HT1080 (cell line): ENCODE measurements at places on chromosomes 3 and 15. TPM values are rescaled to one million over a fixed set of nuclear protein-coding genes. Genes with fewer than 3 reads are reported as not detected.

DNA sequence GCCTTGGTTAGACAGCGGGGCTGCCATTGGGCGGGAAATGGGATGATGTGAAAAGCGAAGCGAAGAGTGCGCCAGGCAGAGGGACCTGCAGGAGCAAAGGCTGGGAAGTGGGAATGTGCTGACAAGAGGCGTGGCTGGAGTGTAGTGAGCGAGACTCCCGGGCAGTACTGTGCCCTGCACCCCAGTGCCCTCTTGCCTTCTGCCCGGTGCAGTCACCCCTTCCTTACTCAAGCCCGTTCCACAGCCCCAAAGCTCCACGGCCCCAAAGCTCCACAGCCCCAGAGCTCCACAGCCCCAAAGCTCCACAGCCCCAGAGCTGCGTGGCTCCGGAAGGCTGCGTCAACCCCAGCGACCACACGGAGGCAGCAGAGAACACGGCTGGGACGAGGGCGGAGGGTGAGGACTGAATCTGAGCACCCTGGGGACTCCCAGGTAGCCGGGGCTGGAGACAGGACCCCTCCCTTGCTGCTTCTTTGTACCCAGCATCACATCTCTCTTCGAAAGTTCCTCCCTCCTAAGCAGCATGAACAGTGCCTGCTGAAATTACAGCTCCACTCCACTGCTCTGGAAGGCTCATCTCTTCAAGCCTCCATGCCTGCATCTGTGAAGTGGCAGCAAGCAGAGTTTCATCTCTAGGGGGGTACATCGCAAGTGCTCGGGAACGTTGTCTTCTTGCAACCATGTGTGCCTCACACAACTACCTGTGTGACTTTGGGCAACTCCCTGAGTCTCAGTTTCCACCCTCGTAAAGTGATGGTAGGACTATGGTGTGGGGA, 108.9 kb downstream of the FBLN2 start:
- DNase-seq, result peak; percentile 35

GRCh38 chr3:36969540-36970432, 23.1 kb downstream of the EPM2AIP1 start:
- DNase-seq, result peak; percentile 81

DNA sequence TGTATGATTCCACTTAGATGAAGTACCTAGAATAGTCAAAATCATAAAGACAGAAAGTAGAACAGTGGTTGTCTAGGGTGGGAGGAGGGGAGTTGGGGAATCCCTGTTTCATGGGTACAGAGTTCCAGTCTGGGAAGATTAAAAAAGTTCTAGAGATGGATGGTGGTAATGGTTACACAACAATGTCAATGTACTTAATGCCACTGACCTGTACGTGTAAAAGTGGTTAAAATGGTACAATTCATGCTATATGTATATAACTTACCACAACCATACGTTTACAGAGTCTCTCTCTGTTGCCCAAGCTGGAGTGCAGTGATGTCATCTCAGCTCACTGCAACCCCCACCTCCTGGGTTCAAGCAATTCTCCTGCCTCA, 6.5 kb downstream of the SFMBT1 start:
- no peak for DNase-seq

DNA sequence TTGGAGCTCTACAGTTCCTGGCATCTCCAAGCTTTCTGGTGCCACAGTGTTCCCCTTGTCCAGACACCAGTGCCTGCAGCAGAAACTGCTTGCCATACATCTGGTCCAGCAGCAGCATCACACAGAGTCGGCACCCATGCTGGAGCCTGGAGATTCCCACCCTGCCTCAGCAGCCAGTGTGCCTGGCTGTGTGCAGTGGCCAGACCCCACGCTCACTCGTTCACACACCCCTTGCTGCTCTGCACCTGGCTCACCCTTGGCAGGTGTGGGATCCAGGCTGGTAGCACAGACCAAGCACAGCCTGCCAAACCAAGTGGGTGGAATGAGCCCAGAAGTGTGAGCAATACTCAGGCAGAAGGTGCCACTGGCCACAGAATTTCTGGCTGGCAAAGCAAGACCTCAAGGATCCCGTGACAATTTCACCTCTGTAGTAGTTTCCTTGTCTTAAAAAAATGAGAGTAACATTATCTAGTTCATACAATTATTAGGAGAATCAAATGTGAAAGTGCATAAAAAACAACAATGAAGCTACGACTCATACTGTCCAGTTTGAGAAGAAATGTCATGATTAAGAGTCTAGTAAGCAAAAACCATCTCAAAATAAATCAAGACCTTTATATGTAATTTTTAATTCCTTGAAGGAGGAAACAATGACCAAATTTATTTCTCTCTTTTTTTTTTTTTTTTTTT, 22.9 kb upstream of the ZBED2 start:
- DNase-seq, result no peak

- no peak for DNase-seq
Observed at GRCh38 chr15:53401503-53401902, 358.0 kb downstream of the WDR72 start.

- DNase-seq, result no peak
Observed at GRCh38 chr3:49641921-49642707, 32.0 kb upstream of the APEH start.

DNA sequence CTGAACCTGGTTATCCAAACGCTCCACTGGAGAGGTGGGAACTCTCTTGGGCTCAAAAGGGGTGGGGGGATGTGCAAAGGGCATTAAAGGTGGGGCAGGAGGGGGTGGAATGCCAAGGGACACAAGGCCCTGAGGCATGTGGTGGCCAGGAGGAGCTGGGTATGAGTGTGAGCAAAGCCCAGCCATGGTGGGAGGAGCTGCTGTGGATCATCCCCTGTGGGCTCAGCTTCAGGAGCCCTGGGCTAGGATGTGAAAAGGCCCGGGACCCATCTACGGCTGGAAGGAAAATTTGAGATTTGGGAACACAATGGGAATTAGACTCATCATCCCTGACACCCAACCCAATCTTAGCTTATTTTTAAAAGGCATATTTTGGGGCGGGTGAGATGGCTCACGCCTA, 33.3 kb downstream of the MGLL start:
- no peak for DNase-seq

- no peak for DNase-seq
Observed at GRCh38 chr3:123291404-123291803, 89.7 kb downstream of the SEC22A start.

- peak; percentile 36 for DNase-seq
Observed at GRCh38 chr3:17491601-17492000, 250.8 kb downstream of the TBC1D5 start.

- DNase-seq, result no peak
Observed at GRCh38 chr15:48242535-48242934, 36.4 kb downstream of the SLC12A1 start.

DNA sequence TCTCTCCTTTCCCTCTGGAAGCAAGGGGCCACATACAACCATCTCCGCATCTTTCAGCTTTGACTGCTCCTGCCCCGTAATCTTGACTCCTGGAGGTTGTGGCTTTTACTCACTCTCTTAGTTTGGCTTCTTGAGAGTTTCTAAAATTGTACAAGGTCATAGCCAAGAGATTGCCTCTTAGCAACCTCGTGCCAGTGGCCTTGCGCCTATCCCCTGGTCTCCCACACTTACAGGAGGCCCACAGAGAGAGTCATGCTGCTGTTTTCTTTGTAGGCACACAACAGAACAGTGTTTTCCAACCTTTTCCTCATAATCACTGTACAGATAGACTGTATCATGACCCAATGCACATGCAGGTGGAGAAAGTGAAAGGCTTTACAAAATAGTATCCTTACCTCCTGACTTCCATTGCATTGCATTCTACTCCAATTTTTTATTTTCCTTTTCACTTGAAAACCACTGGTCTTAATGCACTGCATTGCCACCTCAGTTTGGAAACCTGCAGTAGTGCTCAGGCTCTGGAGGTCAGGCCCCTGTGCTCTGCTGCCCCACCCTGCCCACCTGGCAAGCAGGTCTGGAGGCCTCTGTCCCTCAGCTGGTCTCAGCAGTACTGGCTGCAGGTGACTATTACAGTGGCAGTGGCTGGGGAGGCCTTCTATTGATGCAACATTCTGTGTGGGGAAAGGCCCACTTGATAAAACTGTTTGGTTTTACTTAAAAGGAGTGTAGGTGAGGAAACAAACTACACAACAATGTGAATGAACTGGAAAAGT, 156.2 kb downstream of the DNAJB8 start:
- no peak for DNase-seq

DNA sequence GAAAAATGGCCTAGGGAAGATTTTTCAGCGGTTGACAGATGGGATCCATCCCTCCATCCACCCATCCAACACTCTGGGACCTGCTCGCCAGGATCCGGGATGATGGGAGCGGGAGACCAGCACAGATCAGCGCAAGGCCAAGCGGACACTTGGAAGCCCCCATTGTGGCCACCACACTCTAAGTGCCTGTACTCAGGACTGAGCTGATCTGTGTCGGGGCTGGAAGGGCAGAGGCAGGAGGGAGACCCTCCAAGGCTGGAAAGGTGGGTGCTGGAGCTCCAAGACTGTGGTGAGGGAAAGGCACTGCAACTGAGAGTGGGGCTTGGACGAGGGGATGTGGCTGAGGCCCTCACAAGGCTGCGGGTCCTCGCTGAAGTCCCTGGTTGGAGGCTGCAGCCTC, 91.8 kb upstream of the TRPM1 start:
- no peak for DNase-seq

- no peak for DNase-seq
Observed at GRCh38 chr3:148730676-148731075, 33.0 kb downstream of the AGTR1 start.

GRCh38 chr3:120404876-120405275, 45.9 kb downstream of the FSTL1 start:
- DNase-seq, result no peak

- no peak for DNase-seq
Observed at GRCh38 chr15:60004846-60005351, 788 bp downstream of the FOXB1 start.

DNA sequence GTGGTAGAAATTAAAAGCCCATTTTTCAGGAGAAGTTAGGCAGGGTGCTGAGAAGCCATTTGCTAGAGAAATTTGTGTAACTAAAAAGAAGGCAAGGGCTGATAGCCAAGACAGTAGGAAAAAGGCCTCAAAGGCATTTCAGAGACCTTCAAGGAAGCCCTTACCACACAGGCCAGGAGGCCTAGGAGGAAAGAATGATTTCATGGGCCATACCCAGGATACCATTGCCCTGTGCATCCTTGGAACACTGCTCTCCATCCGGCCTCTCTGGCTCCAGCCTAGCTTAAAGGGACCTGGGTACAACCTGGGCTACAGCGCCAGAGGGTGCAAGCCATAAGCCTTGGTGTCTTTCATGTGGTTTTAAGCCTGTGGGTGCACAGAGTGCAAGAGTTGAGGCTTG, 193.6 kb upstream of the GRM7 start:
- no peak for DNase-seq

DNA sequence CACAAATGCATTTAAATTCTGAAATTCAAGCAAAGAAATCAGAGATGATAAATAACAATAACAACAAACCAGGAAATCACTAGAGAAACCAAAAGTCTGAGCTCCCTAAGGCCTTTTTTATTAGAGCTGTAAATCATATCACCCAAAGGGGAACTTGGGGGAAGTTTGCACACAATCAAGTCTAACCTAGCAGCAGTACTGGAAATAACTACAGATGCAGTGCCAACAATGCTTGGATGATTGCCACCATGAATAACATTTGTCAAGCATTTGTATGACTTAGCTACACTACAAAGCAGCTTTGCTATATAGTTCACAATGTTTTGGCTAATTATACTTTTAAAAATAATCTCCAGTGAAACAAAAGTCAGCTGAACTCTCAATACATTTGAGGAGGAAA, 27.8 kb downstream of the SHQ1 start:
- no peak for DNase-seq

- no peak for DNase-seq
Observed at GRCh38 chr3:152383136-152383606, 114.4 kb downstream of the MBNL1 start.

- DNase-seq, result no peak
Observed at GRCh38 chr15:41984622-41985021, 12.3 kb upstream of the EHD4 start.

DNA sequence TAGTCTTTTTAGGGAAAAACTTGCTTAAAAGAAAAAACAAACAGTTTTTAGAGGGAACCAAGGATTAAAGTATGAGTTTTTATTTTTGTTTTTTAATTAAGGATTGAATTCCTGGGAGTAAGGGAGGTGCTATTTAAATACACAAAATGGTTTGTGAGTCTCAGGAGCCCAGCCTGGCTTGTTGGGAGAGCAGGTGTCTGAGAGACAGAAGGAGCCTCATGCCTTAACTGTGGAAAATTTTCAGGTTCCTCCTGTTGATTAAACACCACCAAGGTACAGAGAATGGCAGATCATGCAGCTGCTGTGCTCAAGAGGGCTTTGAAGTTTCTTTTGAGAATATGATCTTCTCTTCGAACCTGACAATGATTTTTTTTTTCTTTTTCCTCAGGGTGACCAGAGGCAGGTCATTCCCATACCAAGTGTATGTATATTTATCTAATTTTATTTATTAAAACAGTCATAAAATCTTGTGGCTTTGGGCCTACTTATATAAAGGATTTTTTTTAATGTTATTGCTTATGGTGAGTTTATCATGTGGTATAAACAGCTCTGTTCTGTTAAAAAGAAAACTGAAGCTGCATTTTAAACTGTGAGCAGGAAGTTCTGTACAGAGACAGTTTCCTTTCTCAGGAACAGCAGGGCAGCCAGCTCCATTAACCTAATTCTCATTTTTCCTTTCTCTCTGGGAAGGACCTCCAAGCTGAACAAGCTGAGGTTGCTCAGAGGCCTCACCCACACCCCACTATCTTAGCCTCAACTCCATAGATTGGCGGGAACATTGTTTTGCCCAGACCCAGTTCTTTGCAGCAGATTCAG, 33.7 kb upstream of the VILL start:
- no peak for DNase-seq

GRCh38 chr15:64767203-64767602, 8.2 kb downstream of the RBPMS2 start:
- no peak for DNase-seq

GRCh38 chr3:19945969-19946831, 697 bp upstream of the RAB5A start:
- DNase-seq, result no peak

DNA sequence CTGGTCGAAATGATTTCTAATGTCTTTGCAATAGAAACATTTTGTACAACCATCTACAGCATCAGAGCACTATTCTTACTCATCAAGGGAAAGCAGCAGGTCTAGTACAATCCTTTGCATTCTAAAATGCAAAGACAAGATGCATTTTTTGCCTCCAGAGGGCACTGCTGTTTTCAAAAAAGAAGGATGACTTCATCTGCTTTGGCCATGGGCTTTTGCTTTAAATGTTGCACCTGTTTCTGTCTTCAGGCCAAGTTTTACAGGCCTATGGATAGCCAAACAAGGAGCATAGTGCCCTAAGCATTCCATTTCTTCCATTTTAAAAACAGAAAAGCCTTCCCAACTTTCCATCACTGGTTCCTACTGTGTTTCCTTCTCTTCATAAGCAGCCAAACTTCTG, 3.4 kb downstream of the PARP9 start:
- peak; percentile 81 for DNase-seq

GRCh38 chr3:118761291-118761606, 273.4 kb downstream of the IGSF11 start:
- DNase-seq, result no peak

GRCh38 chr15:88756521-88756920, 46.7 kb upstream of the ACAN start:
- no peak for DNase-seq

PPP1R14D gene
- not detected in 2 replicates for total RNA-seq

BSN gene
- 0.07 and 0.18 TPM in 2 replicates for total RNA-seq

TTC23 gene
- total RNA-seq, result 9.1 and 11.9 TPM in 2 replicates

ASB14 gene
- 0.20 TPM in 1 of 2 replicates, not detected in the other for total RNA-seq

OXTR gene
- 1.5 and 2.6 TPM in 2 replicates for total RNA-seq

GOLGA8J gene
- total RNA-seq, result 0.07 TPM in 1 of 2 replicates, not detected in the other

VWA5B2 gene
- total RNA-seq, result not detected in 2 replicates

TMEM108 gene
- total RNA-seq, result 0.23 and 0.27 TPM in 2 replicates

MAN2C1 gene
- total RNA-seq, result 60.9 and 61.9 TPM in 2 replicates

DPPA4 gene
- not detected in 2 replicates for total RNA-seq

RNF7 gene
- total RNA-seq, result 89.8 and 107 TPM in 2 replicates

ATP2B2 gene
- 0.03 TPM in 1 of 2 replicates, not detected in the other for total RNA-seq

HGD gene
- total RNA-seq, result not detected in 2 replicates
